Kidney (tissue), 22 donors: ENCODE measurements at places on chromosomes 1 and 21.

GRCh38 chr1:106406114-106406513 is 650.4 kb upstream of the PRMT6 start:
- no peak for DNase-seq

GRCh38 chr1:155170101-155170785 is 2.9 kb downstream of the KRTCAP2 start:
- no peak for DNase-seq

DNA sequence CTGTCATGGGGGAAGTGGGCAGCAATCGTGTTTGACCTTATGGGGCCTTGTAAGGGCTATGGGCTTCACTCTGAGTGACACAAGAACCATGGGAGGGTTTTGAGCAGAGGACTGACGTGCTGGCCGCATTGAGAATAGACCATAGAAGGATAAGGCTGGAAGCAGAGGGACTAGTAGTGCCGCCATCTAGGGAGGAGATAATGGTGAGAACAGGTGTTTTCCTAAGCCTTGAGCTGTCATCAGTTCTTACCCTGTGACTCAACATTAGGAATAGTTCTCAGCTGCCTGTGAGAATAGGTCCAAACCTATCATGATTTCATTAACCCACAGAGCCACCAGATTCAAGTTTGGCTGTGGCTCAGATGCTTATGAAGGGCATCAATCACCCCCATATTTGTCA is 228.5 kb downstream of the CACNA1E start:
- DNase-seq: no peak

GRCh38 chr1:176939993-176940392 is 224.5 kb downstream of the ASTN1 start:
- DNase-seq: no peak

DNA sequence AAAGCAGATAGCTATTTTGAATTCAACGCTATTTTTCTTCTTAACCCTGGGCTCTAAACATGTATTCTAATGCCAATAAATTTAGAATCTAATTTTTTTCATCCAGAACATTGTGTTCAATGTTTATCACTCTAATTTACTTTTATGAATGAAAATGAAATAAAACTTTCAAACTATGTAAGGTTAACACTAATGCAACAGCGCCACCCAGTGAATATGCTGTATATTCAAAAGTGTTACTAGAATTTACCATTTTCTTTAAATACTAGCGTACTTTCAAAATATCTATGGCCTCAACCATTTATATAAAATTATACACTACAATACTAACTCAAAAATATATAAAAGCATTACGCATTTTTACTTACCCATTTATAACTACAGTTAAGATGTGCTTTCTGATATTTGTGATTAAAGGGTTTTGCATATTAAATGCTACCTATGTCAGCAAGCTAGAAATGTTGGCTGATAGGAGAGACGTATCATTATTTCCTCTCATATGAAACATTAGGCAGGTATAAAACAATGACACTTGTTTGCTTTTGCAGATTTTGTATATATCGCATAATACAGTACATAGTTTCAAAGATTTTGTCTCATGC is 5.9 kb upstream of the NUF2 start:
- no peak for DNase-seq

- no peak for DNase-seq
Observed at GRCh38 chr21:45892916-45893739, 88.4 kb upstream of the COL6A1 start.

DNA sequence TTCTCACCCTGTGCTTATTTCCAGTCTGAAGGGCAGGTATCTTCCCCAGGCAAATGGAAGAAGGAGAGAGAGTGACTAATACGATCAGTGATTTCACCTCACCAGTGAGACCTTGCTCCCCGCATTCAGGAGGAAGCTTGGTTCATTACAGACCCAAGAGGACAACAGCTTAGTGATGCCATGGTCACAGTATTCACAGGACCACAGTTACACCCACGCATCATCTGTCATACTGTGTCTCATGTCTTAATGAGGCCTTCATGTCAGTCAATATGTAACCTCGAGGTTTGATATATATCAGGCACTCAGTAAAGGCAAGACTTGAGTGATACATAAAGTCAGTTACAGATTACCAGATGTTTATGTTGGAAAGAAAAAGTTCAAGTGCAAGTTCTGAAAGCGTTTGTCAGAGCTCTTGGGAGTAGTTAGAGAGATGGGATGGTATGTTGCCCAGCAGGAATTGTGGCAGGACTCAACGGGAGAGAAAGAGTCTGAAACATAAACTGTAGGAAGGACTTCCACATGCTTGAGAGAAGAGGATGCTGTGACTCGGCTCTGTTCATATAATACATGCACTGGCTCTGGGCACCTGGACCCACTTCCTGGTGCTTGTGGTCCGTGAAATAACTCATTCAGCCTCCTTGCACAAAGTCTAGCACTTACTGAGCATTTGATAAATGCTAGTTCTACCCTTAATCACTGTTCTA is 33.3 kb downstream of the GNPAT start:
- DNase-seq: no peak

DNA sequence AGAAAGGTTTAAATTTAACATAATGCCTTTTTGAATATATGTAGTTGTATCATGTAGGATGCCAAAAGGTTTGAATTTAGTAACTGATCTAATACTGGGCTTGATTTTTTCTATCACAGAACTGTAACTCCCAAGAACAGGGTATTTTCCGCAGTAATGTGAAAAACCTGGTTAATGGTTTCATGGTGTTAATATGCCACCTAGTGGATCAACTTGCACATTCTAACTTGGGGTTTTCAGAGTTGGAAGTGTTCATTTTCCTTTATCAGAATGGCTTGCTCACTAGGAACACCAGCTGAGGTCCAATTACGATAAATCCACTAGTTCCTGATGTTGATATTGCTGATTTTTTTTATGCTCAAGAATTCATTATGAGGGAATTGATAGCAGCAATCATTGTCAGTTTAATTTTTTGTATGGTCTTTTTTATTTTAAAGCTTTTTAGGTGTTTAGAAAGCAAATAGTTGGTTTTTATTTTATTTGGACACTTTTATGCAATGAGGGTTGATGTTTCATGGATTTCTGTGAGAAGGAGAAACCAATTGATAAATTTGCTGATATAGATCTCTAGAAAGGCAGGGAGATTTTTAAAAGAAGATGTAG is 157.2 kb downstream of the PLA2G4A start:
- peak; percentile 81 for DNase-seq
